ENCODE measurements at places on chromosomes 4 and X.

- DNase-seq: no peak
These were observed 666.4 kb downstream of the TECRL start for GRCh38 chr4:63742882-63743281.

DNA sequence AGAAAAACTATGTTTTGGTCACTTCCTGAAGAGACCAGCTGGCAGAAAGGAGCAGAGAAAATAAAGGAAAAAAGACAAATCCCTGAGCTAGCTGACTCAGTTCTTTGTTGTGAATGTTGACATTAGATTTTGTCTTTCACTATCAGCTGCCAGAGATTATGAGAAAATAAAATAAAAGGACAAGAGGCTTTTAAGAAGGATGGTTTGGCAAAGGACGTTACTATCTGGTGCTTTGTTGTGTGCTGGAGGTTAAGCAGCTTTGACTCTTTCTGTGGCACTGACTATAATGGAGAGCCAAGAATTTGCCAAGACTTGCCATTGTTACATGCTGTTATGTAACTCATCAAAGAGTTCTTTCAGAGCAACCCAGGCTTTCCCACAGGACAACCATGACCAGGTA is 12.1 kb downstream of the ASB5 start:
- no peak for DNase-seq

DNA sequence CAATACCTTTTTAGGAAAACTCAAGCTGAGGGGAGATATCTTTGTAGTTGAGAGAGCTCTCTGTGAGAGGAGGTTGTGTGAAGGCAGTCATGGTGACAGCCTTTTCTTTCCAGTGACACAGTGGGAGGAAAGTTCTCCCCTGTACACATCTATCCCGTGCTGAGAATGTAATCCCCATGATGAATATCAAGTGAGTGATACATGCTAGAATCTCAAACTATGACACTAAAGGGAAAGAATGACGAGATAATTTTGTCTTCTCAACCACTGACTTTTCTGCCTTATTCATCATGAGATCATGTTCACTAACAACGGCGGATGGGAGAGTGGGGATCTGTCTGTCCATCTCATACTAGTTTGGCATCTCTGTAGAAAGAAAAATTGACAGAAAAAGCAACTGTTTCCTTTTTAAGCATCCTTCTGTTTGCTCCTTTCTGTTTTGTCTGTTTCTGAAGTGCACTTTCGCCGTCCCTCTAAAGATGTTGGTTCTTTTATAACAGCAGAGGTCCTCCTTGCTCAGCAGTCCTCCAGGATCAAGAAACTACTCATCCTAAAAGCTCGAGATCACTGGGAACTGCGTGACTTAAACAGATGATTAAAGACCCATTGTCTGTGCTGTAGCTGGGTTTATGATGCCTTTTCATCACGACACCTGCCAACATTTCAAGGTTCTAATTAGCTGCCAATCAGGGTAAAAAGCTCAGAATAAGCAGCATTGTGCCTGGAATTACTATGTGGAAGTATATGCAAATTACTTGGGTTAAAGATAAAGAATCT is 137.6 kb downstream of the DCK start:
- no peak for DNase-seq

- DNase-seq: no peak
These were observed 76.4 kb upstream of the F8A3 start for GRCh38 chrX:155534800-155535199.

DNA sequence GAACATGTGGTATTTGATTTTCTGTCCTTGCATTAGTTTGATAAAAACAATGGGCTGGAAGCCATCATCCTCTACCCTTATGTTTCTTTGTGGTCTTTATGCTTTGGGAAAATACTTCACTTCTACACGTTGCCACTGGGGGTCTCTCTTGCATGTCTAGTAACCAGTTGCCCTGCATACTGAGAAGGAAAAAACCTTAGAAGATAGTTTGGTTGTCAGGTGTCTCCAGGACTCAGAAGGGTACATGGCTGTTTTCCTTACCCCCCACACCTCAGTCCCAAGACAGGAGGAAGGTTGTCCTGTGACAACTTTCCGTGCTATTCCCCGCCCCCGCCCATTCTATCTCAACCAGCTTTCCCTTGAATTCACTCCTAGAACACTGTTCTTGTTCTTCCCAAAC is 62.1 kb upstream of the LANCL3 start:
- DNase-seq: no peak

GRCh38 chrX:127011629-127012028 is 192.1 kb downstream of the PRR32 start:
- DNase-seq: no peak

DNA sequence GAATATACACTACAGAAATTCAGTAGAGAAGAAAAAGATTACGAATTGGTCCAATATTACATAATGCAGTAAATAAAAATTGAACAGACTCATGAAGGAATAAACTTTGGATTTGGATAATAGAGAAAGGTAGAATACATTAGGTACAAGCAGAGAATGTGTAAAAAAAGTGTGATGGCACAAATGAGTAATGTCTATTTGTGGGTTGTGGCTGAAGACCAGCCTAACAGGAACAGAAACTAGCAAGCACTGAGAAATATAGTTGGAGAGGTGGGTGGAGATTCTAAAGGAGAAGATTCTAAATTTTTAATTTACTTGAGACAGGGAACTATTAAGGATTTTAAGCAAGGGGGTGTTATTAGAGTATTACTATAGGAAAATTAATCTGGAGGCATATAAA is 15.2 kb upstream of the CLOCK start:
- no peak for DNase-seq

DNA sequence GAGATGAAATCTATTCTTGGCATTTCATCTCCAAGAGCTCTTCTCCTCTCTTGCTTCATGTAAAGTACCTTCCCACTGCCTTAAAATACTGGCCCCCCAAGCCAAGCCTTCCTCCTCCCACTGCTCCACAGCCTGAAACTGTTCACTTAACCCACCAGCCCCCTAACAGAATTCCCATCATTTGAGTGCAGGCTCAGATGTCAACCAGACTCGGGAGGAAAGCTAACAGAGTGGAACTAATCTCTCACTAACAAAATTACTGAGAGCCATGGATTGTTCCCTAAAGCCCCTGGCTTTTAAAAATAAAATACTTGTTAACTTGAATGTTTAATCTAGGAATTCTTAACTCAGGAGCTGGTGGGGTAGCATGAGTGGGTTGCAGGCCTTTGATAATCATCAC is 7.1 kb upstream of the DCUN1D4 start:
- DNase-seq: no peak

DNA sequence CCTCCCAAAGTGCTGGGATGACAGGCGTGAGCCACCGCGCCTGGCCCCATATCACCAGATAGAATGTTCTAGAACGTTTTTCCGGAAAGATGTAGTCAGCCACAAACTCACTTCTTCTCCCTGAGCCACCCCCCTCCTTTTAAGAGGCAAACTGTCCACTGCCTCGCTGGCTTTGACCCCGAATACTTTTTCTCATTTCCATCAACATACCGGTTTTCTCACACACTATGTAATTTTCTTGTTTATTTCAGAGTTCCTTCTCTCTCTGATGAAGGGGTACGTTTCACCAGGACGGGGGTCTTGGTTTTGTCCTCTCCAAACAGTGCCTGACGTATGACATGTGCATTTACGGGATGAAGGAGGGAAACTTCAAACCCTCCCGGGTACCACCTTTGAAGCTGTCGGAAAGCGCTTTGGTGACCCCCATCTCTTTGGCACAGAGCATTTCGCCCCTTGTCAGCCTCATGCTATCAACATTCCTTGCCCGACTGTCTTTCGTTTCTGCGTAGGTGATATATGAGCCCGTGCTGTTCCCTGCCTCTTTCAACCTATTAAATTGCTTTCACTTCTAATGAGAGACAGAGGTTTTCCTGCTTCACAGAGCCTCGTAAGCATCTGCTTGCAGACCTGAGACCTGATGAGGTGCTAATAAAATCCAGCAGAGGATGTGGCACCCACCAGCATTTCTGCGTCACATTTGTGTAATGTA is 73.8 kb downstream of the CRLF2 start:
- DNase-seq: no peak

GRCh38 chr4:82491251-82491960 is 61.0 kb downstream of the ENOPH1 start:
- DNase-seq: no peak

All from liver (tissue), 10 donors.